Osteoblast (primary cell): ENCODE measurements at places on chromosomes 1 and 21. TPM values are rescaled to one million over a fixed set of nuclear protein-coding genes. Genes with fewer than 3 reads are reported as not detected.

DNA sequence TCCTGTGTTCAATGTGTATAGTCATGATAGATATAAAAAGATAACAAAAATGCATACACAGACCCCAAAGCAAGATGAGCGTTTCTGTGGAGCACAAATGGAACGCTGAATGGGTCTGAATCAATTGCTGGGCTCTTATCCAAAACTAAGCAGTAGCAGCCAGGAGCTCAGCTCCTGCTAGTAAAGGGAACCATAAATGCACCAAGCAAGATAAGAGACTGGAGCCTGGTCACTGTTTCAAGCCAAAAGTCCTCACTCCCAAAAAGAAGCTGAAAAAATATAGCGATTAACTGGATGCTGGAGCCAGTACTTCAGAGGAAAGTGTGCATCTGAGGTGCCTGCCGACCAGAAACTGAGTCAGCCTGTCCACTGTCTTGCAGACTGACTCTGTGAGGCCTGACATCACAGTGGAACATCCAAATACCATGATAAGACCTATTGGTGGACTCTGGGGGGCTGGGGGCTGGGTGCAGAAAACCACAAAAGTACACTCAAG, 68.9 kb downstream of the LRRC8C start:
- DNase-seq: no peak
- no peaks in the 10 kb centered on the region for H3K27me3 ChIP-seq
- no peak overlapping the region for H3K27ac ChIP-seq
- no peak overlapping the region for H3K4me3 ChIP-seq

- H3K27me3 ChIP-seq: no peaks in the 10 kb centered on the region
- H3K27ac ChIP-seq: no peak overlapping the region
- H3K4me1 ChIP-seq: peaks cover 5% of the 10 kb centered on the region
- H3K36me3 ChIP-seq: no peaks in the 10 kb centered on the region
Measured at GRCh38 chr1:66050123-66050522, 257.4 kb downstream of the PDE4B start.

DNA sequence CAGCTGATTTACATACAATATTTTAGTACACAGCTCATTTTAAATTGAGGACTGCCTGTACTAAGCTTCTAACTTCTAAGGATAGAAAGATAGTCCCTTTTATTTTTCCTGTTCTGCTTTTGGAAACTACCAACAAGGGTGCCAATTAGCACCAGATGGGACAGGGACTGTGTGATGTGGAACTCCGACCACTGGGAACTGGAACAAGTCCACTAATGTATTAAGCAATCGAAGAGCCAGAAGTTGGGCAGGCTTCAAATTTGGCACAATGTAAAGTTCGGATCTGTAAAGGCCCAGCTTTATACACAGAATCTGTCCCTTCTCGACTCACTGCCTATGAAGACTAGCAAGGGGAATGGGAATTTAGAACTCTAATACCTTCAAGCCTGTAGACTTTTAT, 149.3 kb downstream of the ZC3H11B start:
- no peaks in the 10 kb centered on the region for H3K36me3 ChIP-seq
- no peaks in the 10 kb centered on the region for H3K27me3 ChIP-seq
- H3K4me1 ChIP-seq: peaks cover 27% of the 10 kb centered on the region
- no peak overlapping the region for H3K4me3 ChIP-seq

DNA sequence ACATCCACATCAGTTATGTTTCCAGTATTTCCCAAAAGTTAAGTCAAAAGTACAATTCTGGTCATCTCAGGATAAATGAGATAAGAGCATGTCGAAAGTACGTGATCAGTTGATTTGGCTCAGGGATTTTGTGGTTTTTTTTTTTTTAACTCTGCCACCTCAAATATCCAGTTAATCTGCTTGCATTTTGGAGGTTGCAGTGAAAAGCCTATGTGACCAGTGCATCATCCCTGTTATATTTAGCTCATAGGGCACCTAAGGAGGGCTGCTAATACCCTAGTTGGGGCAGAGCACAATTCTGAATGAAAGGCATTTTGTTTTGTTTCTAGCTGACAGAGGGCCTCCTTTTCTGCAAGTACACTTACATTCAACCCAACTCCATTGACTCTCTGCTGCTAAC, 31.7 kb upstream of the RGS16 start:
- no peak overlapping the region for H3K27ac ChIP-seq
- DNase-seq: no peak
- no peaks in the 10 kb centered on the region for H3K27me3 ChIP-seq
- no peaks in the 10 kb centered on the region for H3K4me1 ChIP-seq
- H3K4me3 ChIP-seq: no peak overlapping the region
- no peaks in the 10 kb centered on the region for H3K36me3 ChIP-seq

DNA sequence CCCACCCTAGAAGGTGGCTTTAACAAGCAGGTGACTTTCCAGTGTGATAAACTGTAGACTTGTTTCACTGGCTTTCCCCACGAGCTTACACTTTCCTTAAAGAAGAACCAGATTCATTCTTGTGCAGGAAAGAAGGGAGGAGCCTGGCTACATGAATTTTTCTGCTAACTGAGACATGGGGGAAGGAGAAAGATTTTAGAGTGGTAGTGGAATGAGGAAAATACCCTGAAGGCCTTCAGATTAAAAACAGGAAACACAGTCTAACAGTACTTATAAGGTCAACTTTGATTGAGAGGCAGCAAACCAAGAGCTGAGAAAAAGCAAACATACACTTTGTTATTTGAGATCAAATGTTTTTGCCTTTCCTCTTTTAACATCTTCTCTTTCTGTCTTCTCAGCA, 640.9 kb upstream of the PLXNA2 start:
- no peaks in the 10 kb centered on the region for H3K36me3 ChIP-seq
- no peaks in the 10 kb centered on the region for H3K4me1 ChIP-seq
- no peaks in the 10 kb centered on the region for H3K27me3 ChIP-seq
- H3K27ac ChIP-seq: no peak overlapping the region
- no peak for DNase-seq

DNA sequence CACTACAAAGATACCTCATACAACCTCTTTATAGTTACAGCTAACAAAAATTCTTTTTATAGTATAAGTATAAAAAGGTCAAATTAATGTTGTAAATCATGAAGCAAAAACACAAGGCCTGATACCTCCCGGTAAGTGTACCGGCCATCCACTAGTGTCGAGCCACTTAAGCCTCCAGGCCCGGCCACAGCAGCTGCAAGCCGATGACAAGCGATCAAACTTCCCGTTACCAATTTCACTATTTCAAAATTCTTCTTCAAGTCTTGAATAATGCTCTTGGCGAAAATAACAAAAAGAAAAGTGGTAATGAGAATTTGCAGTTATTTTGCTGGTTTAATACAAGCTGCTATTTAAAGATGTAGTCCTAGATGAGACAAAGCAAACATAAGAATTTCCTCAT, 67.6 kb downstream of the USP24 start:
- H3K4me1 ChIP-seq: no peaks in the 10 kb centered on the region
- H3K36me3 ChIP-seq: peaks cover 44% of the 10 kb centered on the region
- H3K27ac ChIP-seq: no peak overlapping the region
- no peak overlapping the region for H3K4me3 ChIP-seq
- H3K27me3 ChIP-seq: no peaks in the 10 kb centered on the region

DNA sequence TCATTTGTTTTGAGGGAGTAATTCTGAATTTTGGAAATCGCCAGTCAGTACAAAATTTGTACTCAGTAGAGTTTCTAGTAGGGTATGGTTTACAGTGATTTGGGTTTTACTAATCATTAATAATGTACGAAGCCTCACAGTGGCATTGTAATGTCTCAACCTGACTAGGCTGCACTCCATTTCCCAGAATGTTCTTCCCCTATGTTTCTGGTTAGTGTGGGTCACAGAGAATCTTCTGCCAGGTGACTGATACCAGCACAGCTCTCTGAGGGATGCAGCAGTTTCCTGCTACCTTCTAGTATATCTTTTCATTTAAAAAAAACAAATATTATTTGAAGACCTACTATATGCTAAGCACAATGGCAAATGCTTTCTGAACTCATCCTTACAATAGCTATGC, 112.9 kb downstream of the PTPN14 start:
- peaks cover 38% of the 10 kb centered on the region for H3K4me1 ChIP-seq
- H3K27ac ChIP-seq: peak overlapping the region; percentile 79
- peaks cover 21% of the 10 kb centered on the region for H3K36me3 ChIP-seq
- H3K4me3 ChIP-seq: no peak overlapping the region

DNA sequence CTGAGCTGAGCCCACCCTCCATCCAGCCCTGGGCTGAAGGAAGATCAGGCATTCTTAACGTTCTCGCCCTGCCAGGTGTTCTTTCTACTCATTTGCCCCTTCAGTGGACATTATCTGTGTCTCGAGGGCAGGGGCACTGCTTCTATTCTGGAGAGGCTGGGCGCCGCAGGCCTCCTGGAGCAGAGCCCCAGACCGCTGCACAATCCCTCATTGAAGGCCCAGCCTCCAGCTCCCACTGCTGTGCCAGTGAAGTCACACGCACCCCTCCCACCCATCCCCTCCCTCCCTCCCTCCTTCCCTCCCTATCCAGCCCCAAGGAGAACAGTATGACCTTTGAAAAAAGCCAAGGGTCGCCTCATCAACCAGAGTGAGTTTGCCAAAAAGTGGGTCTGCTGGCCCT, 76.7 kb downstream of the NFASC start:
- H3K27me3 ChIP-seq: no peaks in the 10 kb centered on the region
- H3K36me3 ChIP-seq: no peaks in the 10 kb centered on the region
- H3K4me3 ChIP-seq: no peak overlapping the region
- no peak overlapping the region for H3K27ac ChIP-seq

DNA sequence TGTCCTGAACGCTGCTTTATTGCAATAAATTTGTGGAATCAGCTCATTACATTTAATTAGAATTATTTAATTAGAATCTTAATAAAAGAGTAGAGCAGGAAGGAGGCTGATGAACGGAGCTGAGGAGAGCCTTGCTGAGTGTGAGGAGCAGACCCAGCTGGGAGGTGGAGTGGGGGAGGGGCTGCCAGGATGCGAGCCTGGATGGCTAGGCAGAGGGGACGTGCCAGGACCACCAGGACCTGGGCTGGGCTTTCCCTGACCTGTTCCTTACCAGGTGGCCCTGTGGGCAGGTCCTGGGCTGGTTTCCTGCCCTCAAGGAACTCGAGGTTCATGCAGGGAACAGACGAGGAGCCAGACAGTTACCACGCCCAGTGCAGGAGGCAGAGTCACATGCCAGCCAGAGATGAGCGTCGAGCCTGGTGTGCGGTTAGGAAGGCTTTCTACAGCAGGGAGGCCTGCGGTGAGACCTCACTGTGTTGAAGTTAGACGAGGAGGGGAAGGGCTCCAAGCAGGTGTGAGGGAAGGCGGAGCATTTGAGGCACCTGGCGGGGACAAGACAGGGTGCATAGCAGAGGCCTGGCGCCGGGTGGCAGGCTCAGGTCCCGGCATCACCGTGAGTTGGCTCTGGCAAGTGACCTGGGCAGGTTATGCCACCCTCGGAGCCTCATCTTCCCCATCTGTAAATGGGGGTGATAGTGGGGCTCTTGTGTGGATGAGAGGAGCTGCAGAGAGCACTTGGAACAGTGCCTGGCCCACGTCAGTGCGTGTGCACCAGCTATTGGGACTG, 33.9 kb downstream of the LDLRAP1 start:
- H3K27me3 ChIP-seq: peaks cover 16% of the 10 kb centered on the region
- H3K4me3 ChIP-seq: no peak overlapping the region
- peak; percentile 50 for DNase-seq
- no peak overlapping the region for H3K27ac ChIP-seq

GRCh38 chr1:234083460-234083859, 179.0 kb downstream of the SLC35F3 start:
- H3K4me1 ChIP-seq: no peaks in the 10 kb centered on the region
- H3K27ac ChIP-seq: no peak overlapping the region
- no peak for DNase-seq
- H3K27me3 ChIP-seq: no peaks in the 10 kb centered on the region
- H3K4me3 ChIP-seq: no peak overlapping the region
- no peaks in the 10 kb centered on the region for H3K36me3 ChIP-seq

DNA sequence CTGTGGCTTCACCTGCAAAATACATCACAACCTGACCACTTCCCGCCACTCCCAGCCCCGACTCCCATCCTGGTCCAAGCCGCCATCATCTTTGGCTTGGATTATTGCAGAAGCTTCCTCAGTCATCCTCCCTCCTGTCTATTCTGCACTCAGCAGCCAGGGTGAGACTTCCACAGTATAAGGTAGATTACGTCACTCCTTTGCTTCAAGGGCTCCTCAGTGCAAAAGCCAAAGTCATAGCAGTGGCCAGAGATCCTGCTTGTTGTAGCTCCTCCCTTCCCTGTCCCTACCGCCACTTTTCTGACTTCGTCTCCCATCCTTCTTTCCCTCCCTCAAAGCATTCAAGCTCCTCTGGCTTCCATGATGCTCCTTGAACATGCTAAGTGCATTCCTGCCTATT, 152.8 kb downstream of the GRIK3 start:
- no peak for DNase-seq
- H3K27ac ChIP-seq: no peak overlapping the region
- no peak overlapping the region for H3K4me3 ChIP-seq
- H3K27me3 ChIP-seq: no peaks in the 10 kb centered on the region

GRCh38 chr1:182716740-182717720, 32.6 kb upstream of the RGS8 start:
- no peak overlapping the region for H3K27ac ChIP-seq
- no peak for DNase-seq
- H3K27me3 ChIP-seq: peaks cover 3% of the 10 kb centered on the region
- no peaks in the 10 kb centered on the region for H3K36me3 ChIP-seq
- no peaks in the 10 kb centered on the region for H3K4me1 ChIP-seq

- H3K36me3 ChIP-seq: no peaks in the 10 kb centered on the region
- H3K4me1 ChIP-seq: peaks cover under 1% of the 10 kb centered on the region
- no peak overlapping the region for H3K27ac ChIP-seq
- DNase-seq: no peak
Measured at GRCh38 chr1:116983112-116983511, 18.4 kb upstream of the CD101 start.

DNA sequence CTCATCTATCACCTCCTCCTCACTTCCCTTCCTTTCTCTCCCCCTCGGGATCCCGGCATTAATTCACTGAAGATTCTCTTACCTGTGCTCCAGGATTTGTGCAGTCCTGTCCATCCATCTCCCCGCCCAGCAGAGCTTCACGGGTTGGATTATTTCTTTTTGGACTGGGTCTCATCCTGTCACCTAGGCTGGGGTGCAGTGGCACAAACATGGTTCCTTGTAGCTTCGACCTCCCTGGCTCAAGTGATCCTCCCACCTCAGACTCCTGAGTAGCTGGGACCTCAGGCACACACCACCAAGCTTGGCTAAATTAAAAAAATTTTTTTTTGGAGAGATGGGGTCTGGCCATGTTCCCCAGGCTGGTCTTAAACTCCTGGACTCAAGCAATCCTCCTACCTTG, 12.3 kb upstream of the CSF3R start:
- no peak overlapping the region for H3K4me3 ChIP-seq
- no peak for DNase-seq
- peaks cover 5% of the 10 kb centered on the region for H3K27me3 ChIP-seq
- H3K36me3 ChIP-seq: no peaks in the 10 kb centered on the region

GRCh38 chr1:109269212-109269980, 13.5 kb downstream of the PSRC1 start:
- peak; percentile 76 for DNase-seq
- peaks cover 6% of the 10 kb centered on the region for H3K4me1 ChIP-seq
- no peaks in the 10 kb centered on the region for H3K27me3 ChIP-seq
- no peak overlapping the region for H3K27ac ChIP-seq
- H3K36me3 ChIP-seq: no peaks in the 10 kb centered on the region
- no peak overlapping the region for H3K4me3 ChIP-seq

Gene TRIM67
- 0.29 and 0.36 TPM in 2 replicates for total RNA-seq

Gene S100A9
- 0.36 and 0.59 TPM in 2 replicates for total RNA-seq

Gene SELENBP1
- 28.3 and 42.0 TPM in 2 replicates for total RNA-seq

Gene C4BPA
- total RNA-seq: not detected in 2 replicates

Gene TLR5
- total RNA-seq: under 0.01 and 0.88 TPM in 2 replicates

Gene S100A7
- total RNA-seq: not detected in 2 replicates

Gene MAP1LC3C
- under 0.01 and 0.29 TPM in 2 replicates for total RNA-seq
